ENCODE measurements at places on chromosomes 7 and 10. TPM values are rescaled to one million over a fixed set of nuclear protein-coding genes. Genes with fewer than 3 reads are reported as not detected.

HPS1 gene
- 9.7 TPM for total RNA-seq

EVX1 gene
- total RNA-seq: not detected

MRPS33 gene
- total RNA-seq: 79.5 TPM

PDE6C gene
- not detected for total RNA-seq

FAM221A gene
- total RNA-seq: 1.9 TPM

STEAP1B gene
- 3.1 TPM for total RNA-seq

BUD31 gene
- total RNA-seq: 72.8 TPM

ZNF282 gene
- total RNA-seq: 13.3 TPM

TMEM196 gene
- total RNA-seq: 0.04 TPM

VSTM2A gene
- total RNA-seq: not detected

NRCAM gene
- total RNA-seq: 17.5 TPM

ITGA8 gene
- 8.4 TPM for total RNA-seq

HEPACAM2 gene
- 0.04 TPM for total RNA-seq

TMEM273 gene
- total RNA-seq: 9.5 TPM

OR6V1 gene
- total RNA-seq: not detected

CYP3A7 gene
- total RNA-seq: 0.58 TPM

CALY gene
- total RNA-seq: not detected

LRGUK gene
- total RNA-seq: 0.89 TPM

TSPAN33 gene
- total RNA-seq: 23.9 TPM

TMEM140 gene
- 1.3 TPM for total RNA-seq

MRLN gene
- 254 TPM for total RNA-seq

PTPRZ1 gene
- total RNA-seq: 3.0 TPM

TET1 gene
- 20.6 TPM for total RNA-seq

CPN1 gene
- total RNA-seq: 0.09 TPM

GNAT3 gene
- total RNA-seq: not detected

SYNPO2L gene
- total RNA-seq: 35.6 TPM

GSAP gene
- 4.3 TPM for total RNA-seq

LDB3 gene
- total RNA-seq: 208 TPM

CPA2 gene
- 0.44 TPM for total RNA-seq

NKX1-2 gene
- total RNA-seq: not detected

NME8 gene
- 0.22 TPM for total RNA-seq

ACSM6 gene
- not detected for total RNA-seq

GTF2IRD2 gene
- total RNA-seq: 14.9 TPM

HABP2 gene
- 0.04 TPM for total RNA-seq

STAG3 gene
- 1.6 TPM for total RNA-seq

TRDMT1 gene
- 8.7 TPM for total RNA-seq

SLC18A2 gene
- 0.35 TPM for total RNA-seq

TAS2R5 gene
- total RNA-seq: 1.1 TPM

CROT gene
- 8.9 TPM for total RNA-seq

CCT6A gene
- total RNA-seq: 103 TPM

CPED1 gene
- total RNA-seq: 26.6 TPM

MSS51 gene
- total RNA-seq: 28.2 TPM

GPR37 gene
- 16.9 TPM for total RNA-seq

VWDE gene
- 1.6 TPM for total RNA-seq

VIPR2 gene
- 8.5 TPM for total RNA-seq

CLCN1 gene
- 1.1 TPM for total RNA-seq

C10orf67 gene
- total RNA-seq: 0.04 TPM

HTR5A gene
- not detected for total RNA-seq

FANK1 gene
- total RNA-seq: 0.80 TPM

MACROH2A2 gene
- total RNA-seq: 18.5 TPM

OPN4 gene
- 0.04 TPM for total RNA-seq

FAM237B gene
- total RNA-seq: not detected

GPR15LG gene
- total RNA-seq: not detected

PRLHR gene
- not detected for total RNA-seq

MEST gene
- 879 TPM for total RNA-seq

PDK4 gene
- 13.6 TPM for total RNA-seq

INSIG1 gene
- 18.7 TPM for total RNA-seq

KLF14 gene
- total RNA-seq: 0.98 TPM
